ENCODE measurements at places on chromosomes 4 and X.

- no peak for DNase-seq
Observed at GRCh38 chrX:52988985-52989917, 30.9 kb upstream of the FAM156A start.

DNA sequence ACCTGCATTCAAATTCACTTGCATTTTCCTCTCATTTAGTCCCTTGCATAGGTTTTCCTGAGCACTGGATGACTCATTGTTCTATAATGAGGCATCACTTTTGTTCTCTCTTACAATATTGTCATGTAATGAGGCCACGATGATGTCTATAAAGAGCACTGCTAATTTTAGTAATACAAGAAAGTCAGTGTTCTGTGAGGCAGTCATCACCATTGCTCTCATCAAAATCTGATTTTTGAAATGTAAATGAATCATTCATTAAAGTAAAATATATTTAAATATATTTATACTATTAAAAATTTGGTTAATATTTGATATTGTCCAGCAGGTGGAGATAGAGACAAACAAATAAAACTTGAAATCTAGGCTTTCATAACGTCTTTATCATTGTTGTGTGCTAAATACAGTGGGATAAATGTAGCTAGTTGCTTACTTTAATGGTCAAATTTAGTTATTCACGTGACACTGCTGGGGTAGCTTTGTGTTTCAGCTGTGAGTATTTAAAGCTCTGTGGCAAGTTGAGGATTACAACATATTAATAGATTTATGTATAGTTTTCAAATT lies 15.4 kb downstream of the HMGB2 start:
- no peak for DNase-seq

DNA sequence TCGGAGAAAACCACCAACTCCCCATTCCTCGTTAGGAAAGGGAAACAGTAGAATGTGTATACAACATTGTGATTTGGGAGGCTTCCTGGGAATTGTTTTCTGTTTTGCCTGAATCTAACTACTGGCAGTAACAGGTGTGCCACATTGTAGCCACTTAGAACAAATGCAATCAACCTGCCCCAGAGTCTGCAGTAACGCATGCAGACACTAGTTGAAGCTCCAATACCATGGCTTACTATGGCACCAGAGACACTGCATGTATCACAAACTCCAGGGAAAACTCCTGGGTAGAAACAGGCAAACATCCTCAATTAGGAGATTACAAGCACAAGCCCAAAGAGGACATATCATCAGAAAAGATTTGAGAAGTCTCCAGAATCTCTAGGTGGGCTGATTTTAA lies 154.2 kb upstream of the NEIL3 start:
- DNase-seq, result no peak

- DNase-seq, result no peak
Observed at GRCh38 chr4:140081641-140082390, 72.2 kb downstream of the MAML3 start.

- no peak for DNase-seq
Observed at GRCh38 chrX:141960578-141960977, 56.9 kb downstream of the MAGEC1 start.

GRCh38 chrX:53013291-53013690 lies 35.3 kb upstream of the GPR173 start:
- DNase-seq, result no peak

GRCh38 chr4:114149-114548 lies 10.2 kb upstream of the ZNF718 start:
- no peak for DNase-seq

- no peak for DNase-seq
Observed at GRCh38 chr4:127249767-127250108, 383.0 kb upstream of the INTU start.

GRCh38 chrX:16653424-16653823 lies 3.5 kb downstream of the S100G start:
- DNase-seq, result no peak

DNA sequence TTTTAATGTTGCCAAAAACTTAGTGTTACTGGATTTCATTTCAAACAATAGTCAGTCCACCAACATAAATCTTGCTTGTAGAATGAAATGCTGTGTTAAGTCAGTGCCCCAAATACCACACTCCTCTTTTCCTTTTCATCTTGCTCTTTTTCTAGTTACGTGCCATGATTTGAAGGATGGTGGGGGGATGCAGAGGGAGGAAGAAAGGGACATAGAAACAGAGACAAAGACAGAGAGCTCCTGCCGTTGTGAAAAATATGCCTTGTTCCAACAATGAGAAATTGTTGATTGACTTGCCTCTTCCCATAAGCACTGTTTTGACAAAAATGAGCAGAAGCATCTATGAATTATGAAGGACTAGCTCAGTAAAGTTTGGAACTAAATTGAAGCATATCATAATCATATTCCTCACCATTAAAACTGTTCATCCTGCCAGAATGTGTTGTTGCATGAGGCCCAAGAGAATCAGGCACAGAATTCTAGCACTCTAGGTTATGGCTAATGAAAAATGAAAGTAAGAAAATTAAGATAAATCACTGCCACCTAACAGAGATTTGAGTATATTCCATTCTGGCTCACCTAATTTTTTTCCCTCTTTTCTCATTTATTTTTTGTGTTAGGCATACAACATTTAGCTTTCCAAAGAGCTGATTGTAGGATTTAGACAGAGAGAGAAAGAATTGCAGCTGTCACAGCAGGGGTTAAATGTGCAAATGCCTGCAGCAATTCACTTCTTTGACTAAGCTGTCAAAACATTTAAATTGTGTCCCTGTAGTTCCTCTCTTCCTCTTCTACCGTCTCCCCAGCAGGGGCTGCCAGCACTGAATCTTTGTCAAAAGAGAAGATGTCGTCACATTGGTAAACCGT lies 111.6 kb upstream of the PTPN13 start:
- no peak for DNase-seq

DNA sequence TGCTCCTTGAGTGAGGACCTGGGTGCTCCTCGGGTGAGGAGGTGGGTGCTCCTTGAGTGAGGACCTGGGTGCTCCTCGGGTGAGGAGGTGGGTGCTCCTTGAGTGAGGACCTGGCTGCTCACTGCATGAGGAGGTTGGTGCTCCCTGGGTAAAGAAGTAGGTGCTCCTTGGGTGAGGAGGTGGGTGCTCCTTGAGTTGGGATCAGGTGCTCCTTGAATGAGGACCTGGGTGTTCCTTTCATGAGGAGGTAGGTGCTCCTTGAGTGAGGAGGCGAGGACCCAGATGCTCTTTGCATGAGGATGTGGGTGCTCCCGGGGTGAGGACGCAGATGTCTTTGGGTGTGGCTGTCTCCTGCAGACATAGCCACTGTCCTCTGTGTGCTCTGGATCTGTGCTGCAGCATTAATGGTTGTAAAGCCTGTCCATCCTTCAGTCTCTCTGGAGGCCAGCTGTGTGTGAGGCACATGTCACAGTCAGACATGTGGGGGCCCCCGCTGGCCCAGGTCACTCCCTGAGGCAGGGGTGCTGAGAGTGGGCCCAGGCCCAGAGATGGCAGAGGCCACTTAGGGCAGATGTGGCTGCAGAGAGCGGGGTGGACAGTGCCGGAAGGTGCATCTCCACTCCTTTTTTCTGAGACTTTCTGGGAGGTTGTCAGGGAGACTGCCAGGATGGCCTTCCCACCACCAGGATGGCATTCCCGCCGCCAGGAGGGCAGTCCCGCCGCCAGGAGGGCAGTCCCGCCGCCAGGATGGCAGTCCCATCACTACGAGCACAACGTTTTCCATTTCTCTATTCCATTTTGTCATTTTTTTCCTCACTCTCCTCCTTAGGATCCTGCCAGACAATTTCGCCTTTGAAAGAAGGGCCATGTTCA lies 101.8 kb downstream of the HMX1 start:
- no peak for DNase-seq

GRCh38 chr4:54659749-54660535 lies 2.2 kb downstream of the KIT start:
- DNase-seq, result no peak

DNA sequence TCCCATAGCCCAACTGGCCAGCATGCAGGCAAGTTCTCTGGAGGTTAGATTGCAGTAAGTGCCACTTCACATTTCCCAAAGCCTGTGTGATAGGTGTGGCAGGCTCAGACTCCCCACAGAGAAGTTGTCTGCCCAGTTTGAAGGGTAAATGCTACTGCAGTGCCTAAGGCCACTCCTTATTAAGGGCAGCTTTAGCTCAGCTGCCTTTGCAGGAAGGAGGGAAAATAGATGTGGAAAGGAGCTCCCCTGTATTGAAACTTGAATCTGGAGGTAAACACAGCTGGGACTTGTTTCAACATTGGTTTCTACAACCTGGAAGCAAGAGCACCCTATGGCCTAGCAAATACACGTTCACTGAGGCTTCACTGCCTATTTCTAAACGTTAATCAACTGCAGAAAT lies 22.4 kb downstream of the NEXMIF start:
- no peak for DNase-seq

DNA sequence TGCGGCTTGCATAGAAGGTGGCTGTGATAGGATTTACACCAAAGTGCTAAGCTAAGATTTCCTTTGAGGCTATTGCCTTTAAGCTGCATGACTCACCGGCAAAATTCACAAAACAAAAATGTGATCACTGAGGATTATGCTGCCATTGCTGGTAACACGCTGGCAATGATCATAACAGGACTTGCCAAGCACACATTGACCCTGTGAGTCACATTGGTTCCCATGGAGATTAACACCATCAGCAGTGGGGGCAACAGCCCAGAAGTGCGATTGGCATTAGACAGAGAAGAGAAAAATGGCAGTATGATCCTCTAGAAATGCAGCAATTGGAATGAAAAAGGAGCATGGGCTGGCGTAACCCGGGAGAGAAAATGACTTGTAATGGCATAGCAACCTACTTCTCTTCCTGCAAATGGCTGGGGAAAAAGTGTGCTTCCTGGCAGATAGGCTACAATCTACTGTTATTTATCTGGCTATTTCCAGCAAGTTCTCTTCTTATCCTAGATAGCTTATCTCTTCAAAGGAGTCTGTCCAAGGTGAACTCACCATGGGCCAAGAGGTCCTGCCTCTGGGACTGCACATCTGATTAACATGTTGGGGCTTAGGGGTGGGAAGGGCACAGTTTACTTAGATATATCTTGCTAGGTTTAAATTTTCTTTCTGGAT lies 314.2 kb upstream of the IGFBP7 start:
- DNase-seq, result no peak

DNA sequence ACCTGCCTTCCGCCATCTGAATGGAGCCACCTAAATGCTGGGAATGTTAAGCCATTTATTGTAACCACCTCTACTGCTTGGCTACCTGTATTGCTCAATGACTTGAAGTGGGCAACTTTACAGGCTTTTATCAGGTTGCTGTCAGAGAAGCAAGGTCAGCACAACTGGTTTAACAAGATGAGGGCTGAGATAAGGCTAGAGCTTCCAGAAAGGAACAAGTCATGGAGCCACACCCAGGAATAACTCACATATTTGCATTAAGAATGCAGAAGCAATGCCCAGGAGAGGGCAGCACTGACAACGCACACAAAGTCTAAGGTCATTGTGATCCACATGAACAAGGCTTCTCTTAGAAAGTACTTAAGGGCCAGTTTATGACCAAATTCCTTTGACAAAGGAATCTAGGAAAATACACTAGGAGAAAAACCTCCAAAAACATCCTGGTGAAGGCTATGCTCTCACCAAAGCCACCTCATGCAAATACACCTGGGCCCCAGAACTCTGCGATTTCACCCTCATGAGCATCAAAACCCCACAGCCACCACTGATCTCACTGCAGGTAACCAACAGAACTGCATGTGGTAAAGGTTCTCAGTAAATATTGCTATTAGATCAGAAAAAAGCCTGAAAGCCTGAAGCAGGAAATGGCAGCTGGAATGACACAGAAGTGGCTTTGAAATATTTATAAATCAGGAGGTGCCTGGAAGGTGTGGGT lies 15.0 kb upstream of the STS start:
- no peak for DNase-seq

- DNase-seq, result no peak
Observed at GRCh38 chr4:100098011-100098545, 92.2 kb downstream of the DDIT4L start.

- no peak for DNase-seq
Observed at GRCh38 chrX:49232525-49232924, 615 bp downstream of the CACNA1F start.

- no peak for DNase-seq
Observed at GRCh38 chr4:140856621-140857062, 100.5 kb upstream of the TBC1D9 start.

DNA sequence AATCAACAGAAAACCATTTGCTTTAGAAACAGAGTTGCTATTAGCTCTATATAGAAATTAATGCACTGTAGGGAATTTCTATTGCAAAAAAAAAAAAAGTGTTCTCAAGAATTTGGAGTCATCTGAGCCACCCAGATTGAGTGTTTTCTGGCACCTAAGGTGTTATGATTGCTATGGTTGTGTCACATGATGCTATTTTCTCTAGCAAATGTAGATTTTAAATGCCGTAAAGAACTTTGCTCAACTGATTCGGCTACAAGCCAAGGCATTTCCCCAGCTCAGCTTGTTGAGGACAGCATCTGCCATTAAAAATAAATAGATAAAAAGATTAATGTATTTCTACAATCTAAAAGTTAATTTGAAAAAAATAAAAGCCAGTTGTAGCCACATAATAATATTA lies 712.8 kb downstream of the FAT4 start:
- DNase-seq, result no peak

- DNase-seq, result no peak
Observed at GRCh38 chr4:153060196-153060595, 124.1 kb downstream of the FHDC1 start.

DNA sequence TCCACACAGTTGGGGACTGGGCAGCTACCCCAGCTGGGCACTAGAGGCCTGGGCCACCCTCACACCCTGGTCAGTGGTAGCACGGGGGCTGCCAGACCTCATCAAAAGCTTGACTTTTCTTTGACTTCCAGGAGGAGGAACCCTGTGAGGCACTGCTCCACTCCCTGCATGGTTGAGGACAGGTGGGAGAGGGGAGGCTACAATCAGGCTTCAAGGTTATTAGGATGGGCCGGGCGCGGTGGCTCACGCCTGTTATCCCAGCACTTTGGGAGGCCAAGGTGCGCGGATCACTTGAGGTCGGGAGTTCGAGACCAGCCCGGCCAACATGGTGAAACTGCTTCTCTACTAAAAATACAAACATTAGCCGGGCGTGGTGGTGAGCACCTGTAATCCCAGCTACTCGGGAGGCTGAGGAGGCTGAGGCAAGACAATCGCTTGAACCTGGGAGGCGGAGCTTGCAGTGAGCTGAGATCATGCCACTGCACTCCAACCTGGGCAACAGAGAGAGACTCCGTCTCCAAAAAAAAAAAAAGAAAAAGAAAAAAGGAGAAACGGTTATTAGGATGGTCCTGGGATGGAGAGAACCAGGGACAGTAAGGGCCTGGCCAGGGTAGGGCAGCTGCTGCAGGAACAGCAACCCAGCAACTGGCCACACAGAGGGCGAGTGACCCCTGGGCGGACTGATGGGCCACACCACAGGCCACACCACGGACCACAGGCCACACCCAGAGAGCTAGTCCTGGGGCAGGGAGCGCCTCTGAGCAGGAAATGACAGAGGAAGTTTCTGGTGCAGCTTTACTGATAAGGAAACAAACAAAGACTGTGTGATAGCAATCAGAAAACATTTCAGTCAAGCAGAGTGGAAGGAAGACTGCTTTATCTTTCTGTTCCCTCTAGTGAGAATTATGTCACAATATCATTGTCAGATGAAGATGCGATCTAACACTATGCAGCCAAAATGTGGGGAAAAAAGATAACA lies 20.5 kb upstream of the OPN1LW start:
- peak; percentile 16 for DNase-seq

- DNase-seq, result no peak
Observed at GRCh38 chrX:25206778-25207177, 191.0 kb upstream of the ARX start.

- DNase-seq, result no peak
Observed at GRCh38 chrX:110964786-110965185, 131.2 kb upstream of the PAK3 start.

GRCh38 chr4:111323496-111323895 lies 700.6 kb upstream of the PITX2 start:
- DNase-seq, result no peak

- DNase-seq, result no peak
Observed at GRCh38 chr4:122150931-122151330, 1.2 kb upstream of the BLTP1 start.

Data from stimulated activated CD8-positive, alpha-beta memory T cell treated with anti-CD3 and anti-CD28 coated beads, Interleukin-15, amount 100 ng/mL, for 4 hours (primary cell).